ENCODE measurements at places on chromosomes 2 and 18. TPM values are rescaled to one million over a fixed set of nuclear protein-coding genes. Genes with fewer than 3 reads are reported as not detected.

SLC14A1 gene
- not detected for total RNA-seq

CABLES1 gene
- 27.2 TPM for total RNA-seq

KCNK3 gene
- total RNA-seq, result 0.09 TPM

GRCh38 chr2:163888591-163888990 lies 152.8 kb upstream of the FIGN start:
- H3K36me3 ChIP-seq, result no peaks in the 10 kb centered on the region
- no peaks in the 10 kb centered on the region for H3K27me3 ChIP-seq
- H3K4me3 ChIP-seq, result no peak overlapping the region
- H3K27ac ChIP-seq, result no peak overlapping the region

GRCh38 chr2:134436706-134437105 lies 182.8 kb downstream of the MGAT5 start:
- no peaks in the 10 kb centered on the region for H3K27me3 ChIP-seq
- H3K4me3 ChIP-seq, result no peak overlapping the region
- H3K4me1 ChIP-seq, result peaks cover 28% of the 10 kb centered on the region
- H3K36me3 ChIP-seq, result peaks cover 2% of the 10 kb centered on the region

DNA sequence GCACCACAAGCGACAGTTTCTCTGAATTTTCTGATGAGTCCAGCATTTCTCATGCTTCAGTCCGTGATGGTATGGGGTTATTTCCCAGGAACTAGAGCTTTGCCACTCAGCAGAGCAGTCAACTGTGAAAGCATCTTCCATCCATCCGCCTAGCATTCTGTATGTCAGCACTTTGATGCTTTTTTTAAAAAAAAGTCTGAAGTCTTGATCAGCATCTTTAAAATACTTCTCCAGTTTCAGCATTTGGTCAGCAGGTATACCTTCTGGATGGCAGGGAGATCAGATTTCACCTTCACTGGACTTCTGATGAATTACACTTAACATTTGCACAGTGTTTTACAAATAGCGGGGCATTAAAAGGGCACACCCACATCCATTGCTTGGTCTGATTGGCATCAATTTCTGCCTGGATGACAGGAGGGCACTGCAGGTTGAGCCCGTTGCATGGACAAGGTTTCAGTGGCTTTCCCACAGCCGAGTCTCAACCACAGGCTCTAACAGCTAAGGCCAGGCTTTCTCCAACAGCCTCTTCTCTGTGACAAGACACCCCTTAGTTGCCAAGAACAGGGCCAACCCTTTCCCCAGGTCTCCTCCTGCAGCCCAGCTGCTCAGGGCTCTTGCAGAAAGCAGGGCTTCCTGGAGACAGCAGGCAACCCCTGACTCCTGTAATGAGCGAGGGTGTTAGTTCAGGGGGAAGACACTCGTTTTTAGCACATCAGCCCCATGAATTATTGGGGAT lies 54.0 kb downstream of the EMILIN2 start:
- H3K27me3 ChIP-seq, result no peaks in the 10 kb centered on the region
- no peaks in the 10 kb centered on the region for H3K4me1 ChIP-seq
- DNase-seq, result no peak
- H3K27ac ChIP-seq, result no peak overlapping the region
- H3K36me3 ChIP-seq, result no peaks in the 10 kb centered on the region

MTIF2 gene
- 42.7 TPM for total RNA-seq

ASAP2 gene
- 27.8 TPM for total RNA-seq

- H3K27me3 ChIP-seq, result no peaks in the 10 kb centered on the region
- DNase-seq, result no peak
- H3K27ac ChIP-seq, result no peak overlapping the region
These were observed 99.6 kb upstream of the ST3GAL5 start for GRCh38 chr2:85988175-85988913.

EN1 gene
- total RNA-seq, result 0.37 TPM

DNA sequence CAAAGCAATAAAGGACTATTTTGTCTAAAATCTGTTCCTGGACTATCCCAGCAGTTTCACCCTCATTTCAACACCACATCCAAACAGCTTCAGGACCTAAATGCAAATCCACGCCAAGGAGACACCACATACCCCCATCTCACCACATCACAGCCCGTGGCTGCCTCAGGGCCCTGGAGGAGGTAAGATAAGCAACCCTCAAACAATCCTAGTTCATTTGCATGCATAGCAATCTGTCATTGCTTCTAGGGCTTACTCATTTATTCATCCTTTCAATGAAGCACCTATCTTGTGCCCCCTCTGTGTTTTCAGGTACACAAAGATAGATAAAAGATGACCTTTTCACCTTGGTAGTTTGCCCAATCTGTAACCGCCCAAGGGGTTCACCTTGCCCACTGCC lies 86.5 kb downstream of the VSNL1 start:
- H3K36me3 ChIP-seq, result no peaks in the 10 kb centered on the region
- no peak for DNase-seq
- no peaks in the 10 kb centered on the region for H3K4me1 ChIP-seq
- no peaks in the 10 kb centered on the region for H3K27me3 ChIP-seq
- peak overlapping the region; percentile 54 for H3K27ac ChIP-seq

All from Caco-2 (cell line).